ENCODE measurements at places on chromosomes 12 and 14.

DNA sequence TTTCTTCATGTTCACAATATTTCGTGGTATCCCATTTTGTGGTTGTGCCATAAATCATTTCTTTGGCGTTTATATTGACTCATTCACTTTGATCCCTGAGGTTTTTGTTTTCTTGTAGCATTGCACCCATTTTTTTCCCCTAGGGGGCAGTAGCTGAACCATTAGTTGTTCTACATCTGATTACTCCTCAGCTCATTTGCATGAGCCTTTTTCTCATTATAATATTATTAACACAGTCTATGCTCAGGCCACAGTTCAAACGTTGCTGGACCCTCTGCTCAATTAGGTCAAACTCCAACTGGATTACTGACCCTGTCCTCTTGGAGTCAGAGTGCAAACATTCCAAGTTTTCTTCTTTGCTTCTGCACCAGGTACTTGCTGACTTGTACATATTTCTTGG lies 475.4 kb upstream of the SEL1L start:
- DNase-seq = no peak

- no peak for DNase-seq
Measured at GRCh38 chr12:52353766-52354165, 13.5 kb downstream of the KRT85 start.

- DNase-seq = no peak
Measured at GRCh38 chr12:62525271-62525670, 58.6 kb downstream of the MON2 start.

DNA sequence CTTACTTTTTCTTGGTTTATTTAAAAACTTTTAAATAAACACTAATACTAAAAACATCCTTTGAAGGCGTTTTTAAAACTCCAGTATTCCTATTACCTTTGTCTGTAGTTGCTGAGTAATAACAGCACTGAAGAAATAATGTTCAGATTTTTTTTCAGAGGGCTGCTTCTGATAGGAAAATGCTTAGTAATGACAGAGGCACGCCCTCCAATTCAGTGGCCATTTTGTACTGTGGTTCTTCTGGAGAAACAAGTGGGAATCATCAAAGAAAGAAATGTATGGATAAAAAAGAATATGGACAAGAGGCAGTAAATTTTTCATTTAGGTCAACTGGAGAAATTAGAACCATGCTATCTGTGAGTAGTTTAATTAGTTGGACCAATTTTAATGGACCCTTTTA lies 13.6 kb downstream of the VEZT start:
- no peak for DNase-seq

DNA sequence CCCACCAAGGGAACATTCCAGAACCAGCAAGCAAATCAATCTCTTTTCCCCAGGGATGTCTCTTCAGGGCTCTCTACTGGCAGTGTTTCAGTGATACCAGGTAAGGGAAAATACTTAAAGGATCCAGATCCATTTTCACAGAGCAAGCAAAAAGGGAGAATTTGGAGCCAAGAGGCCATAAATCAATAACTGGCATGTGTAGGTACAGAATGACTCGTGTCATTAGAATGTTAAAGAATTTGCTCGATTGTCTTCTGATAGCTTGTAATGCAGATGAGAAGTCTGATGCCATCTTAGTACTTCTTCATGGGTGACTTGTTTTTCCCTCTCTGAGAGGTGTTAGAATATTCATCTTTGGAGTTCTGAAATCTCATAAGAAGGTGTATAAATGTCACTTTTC lies 242.9 kb downstream of the KTN1 start:
- DNase-seq = no peak

- no peak for DNase-seq
Measured at GRCh38 chr12:119746169-119746568, 78.2 kb downstream of the PRKAB1 start.

- no peak for DNase-seq
Measured at GRCh38 chr12:57899010-57899662, 42.2 kb upstream of the ATP23 start.

- no peak for DNase-seq
Measured at GRCh38 chr14:69262516-69262915, 2.6 kb downstream of the GALNT16 start.

DNA sequence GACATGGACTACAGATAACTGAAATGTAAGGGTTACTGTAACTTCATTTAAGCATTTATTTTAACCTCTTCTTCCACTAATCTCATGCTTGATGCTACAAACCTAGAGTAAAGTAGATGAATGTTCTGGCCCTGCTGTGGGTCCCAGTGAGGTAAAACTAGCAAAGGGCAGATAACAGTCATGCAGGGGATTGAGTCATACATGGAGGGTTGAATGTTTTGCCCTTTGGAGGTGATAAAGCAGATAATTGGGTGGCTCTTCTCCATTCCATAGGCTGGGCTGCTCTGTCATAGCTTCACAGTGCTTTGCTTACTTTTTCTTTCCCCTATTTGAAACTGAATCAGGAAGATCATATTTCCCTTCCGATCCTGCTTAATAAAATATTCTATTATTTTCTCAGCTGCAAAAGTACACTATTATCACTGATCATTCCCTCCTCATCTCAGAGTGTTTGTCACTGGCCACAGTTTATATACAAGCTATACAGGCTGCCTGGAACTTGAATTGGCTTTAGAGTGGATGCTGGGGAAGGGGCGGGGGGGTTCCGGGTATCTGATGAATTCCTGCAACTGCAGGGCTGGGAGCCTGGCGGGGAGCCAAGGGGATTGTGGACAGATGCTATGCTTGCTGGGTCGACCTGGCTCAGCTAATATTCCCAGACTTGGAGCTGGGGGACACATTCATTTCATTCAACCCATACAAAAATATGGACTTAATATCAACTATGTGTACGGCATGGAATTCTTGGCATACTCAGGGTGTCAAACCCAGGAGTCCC lies 235.1 kb downstream of the NRXN3 start:
- no peak for DNase-seq

DNA sequence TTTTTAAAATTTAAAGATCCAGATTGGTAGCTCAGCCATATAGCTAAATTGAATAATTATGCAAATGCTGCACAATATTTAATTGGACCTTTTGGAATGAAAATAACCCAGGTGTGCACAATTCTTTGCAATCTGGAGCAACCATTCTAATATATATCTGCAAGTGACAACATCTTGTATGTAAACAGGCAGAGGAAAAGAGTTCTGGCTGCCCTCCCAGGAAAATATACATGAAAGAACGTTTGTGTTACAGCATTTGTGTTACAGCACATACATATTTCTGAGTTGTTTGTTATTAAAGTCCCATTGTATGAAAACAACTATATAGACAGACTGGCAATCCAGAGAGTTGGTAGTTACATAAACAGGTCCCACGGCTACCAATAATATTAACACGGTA lies 377.5 kb downstream of the DIO2 start:
- no peak for DNase-seq

DNA sequence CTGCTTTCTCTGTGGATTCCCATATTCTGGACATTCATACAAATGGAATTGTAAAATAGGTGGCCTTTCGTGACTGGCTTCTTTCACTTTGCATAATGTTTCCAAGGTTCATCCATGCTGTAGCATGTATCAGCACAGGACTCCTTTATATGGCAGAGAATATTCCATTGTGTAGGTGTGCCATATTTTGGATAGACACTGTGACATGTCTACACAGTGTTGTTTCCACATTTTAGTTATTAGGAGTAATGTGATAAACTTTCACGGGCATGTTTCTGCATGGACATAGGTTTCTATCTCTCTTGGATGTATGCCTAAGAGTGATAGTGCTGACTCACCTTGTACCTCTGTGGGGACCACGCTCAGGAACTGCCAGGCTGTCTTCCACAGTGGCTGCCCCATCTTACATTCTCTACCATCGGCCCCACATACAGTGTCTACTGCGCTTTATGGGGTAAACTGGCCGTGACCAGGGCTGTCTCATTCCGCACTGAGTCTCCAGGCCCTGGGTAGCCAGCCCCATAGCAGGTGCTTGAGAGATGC lies 7.1 kb upstream of the KRT84 start:
- DNase-seq = no peak

- no peak for DNase-seq
Measured at GRCh38 chr12:93336291-93336741, 41.4 kb upstream of the NUDT4 start.

GRCh38 chr12:131000000-131000486 lies 46.3 kb downstream of the ADGRD1 start:
- no peak for DNase-seq

GRCh38 chr12:132449565-132450417 lies 40.2 kb upstream of the FBRSL1 start:
- no peak for DNase-seq

- DNase-seq = no peak
Measured at GRCh38 chr12:49294086-49294803, 702 bp upstream of the PRPH start.

- DNase-seq = no peak
Measured at GRCh38 chr14:26124896-26125438, 472.9 kb downstream of the NOVA1 start.

- no peak for DNase-seq
Measured at GRCh38 chr12:119809023-119809422, 68.1 kb downstream of the CIT start.

DNA sequence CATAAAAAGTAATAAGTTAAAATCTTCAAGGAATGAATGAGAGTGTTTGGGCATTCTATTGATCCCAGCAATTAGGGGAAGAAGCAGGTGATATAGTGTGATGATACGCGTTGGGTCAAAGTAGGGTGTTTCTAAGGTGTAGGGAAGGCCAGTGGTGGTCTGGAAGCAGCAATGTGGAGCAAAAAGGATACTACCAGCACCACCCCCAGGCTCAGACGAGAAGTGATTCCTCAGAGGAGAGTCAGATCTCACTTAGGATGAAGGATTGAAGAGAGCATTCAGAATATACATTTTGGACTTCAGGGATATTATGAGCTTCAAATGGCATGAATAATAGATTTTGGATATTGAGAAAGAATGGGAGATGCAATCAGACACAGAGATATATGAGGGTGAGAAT lies 497.6 kb downstream of the RMST start:
- DNase-seq = no peak

GRCh38 chr14:103593577-103593976 lies 30.8 kb downstream of the COA8 start:
- no peak for DNase-seq

DNA sequence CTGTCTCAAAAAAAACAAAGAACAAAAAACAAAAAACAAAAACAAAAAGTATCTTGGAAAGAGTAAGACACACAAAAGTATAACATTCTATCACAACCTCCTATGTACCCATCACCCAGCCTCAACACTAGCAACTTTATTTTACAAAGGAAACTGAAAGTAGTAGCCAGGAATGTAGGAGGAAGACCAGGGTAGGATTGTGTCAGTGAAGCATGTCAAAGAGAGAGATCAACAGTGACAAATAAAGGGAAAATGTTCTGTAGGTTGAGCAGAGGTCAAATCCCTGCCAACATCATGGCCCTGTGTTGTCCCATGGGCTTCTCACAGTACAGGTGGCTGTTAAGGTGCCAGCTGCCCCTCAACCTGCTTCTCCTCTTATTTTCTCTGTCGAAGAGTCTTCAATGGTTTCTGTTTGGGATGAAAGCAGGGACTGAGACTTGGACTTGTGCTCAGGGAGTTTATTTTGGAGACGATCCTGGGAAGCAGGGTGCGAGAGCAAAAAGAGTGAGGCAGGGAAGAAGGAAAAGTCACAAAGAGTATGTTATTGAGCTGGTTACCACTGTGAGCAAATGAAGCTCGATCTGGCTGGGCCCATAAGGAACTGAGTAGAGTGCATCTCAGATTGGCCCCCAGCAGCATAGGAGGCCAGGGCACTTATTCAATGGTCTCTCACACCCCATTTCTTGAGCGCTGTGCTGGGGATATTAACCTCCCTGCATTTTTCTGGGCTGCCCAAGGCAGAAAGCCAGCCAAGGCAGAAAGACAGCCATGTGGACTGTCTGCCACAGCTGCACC lies 29.4 kb upstream of the CTDSP2 start:
- DNase-seq = no peak

DNA sequence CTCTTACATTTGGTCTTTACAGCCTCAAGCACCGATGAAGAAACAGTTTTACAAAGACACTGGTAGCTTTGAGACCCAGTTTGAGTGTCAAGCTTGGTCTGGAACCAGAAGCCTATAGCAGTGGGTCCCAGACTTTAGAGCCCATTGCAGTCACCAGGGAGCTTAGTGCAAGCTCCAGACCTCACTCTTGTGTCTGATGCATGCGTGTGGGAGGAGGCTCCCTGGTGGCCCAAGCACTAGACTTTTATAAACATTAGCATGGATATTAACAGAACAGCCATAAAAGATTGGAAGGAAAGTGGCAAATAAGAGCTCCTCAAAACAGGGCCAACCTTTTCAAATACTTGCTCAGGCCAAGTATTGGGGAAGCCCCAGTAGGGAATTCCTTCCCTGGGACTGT lies 45.5 kb downstream of the SLC8B1 start:
- DNase-seq = no peak

GRCh38 chr12:92436856-92437255 lies 265.9 kb upstream of the PLEKHG7 start:
- no peak for DNase-seq

DNA sequence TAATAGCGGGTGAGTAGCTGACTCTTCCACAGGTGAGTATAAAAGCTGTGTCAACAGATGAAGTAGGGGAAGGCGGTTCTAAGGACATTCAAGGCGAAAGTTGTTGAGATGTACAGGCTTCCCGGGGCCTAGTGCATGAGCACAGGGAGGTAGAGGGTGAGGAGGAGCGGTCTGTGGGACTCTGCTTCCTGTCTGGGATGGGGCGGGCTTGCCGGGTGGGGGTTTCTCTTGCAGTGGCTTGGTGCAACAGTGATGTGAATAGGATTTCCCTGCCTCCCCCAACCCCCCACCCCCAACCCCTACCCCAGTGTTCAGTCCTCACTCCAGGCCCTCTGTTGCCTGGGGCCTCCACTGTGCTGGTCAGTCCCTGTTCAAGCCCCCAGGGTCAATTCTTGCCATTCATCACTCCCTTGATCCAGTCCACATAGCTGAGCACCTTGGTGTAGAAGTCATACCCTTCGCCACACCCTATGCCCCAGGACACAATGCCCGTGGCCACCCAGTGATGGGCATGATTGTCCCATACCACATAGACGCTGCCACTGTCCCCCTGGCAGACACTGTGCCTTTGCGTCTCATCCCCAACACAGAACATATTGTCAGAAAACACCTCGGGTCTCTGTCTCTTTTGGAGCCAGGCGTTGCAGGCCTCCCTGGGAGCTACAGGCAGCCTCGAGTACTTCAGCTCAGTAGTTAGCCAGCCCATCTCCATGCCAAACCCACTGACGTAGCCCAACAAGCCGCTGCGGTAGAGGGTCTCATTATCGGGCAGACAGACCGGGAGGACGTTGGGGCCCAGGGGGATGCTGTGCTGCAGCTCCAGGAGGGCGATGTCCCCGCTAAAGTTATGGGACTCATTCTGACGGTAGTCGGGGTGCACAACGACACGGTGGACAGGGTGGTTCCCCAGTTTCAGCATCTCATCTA lies 4.0 kb upstream of the C1R start:
- DNase-seq = no peak

DNA sequence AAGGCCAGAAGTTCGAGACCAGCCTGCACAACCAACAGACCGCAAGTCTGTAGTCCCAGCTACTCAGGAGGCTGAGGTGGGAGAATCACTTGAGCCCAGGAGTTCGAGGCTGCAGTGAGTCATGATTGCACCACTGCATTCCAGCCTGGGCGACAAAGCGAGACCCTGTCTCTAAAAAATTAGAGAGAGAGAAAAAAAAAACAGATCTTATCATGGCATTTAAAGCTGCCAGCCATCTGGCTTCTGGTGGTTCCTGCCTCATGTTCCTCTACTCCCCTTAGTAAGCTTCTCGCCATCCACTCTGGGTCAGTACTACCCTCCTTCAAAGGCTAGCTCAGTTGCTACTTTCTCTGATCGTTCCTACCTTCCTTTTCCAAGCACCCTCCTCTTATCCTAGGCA lies 16.1 kb downstream of the CLSTN3 start:
- no peak for DNase-seq

- DNase-seq = no peak
Measured at GRCh38 chr12:89389755-89390661, 37.7 kb upstream of the DUSP6 start.

Data from left hindlimb (tissue), 1 donor.